ENCODE measurements at places on chromosomes 12 and 14. TPM values are rescaled to one million over a fixed set of nuclear protein-coding genes. Genes with fewer than 3 reads are reported as not detected.

GRIN2B gene
- not detected for total RNA-seq

DNA sequence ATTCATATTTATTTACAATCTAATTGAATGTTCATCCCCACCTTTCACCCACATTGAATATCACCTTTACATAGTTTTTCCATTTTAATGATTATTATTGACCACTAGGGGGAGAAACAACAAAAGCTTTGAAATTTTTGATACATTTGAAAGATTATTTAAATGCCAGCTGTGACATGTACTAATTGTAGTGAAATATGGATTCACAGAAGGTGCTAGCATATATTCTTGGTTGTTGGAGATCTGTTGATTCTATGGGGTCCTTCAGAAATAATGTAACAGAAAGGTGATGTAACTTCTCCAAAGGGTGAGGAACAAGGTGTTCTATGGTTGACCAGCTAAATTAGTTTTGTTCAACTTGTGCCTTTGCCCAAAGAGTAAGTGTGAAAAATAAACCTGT is 22.4 kb upstream of the GPR33 start:
- DNase-seq = no peak

GRCh38 chr14:89767861-89768268 is 186.7 kb downstream of the EFCAB11 start:
- peak; percentile 28 for DNase-seq

ITPR2 gene
- total RNA-seq = 74.5 TPM

TMEM63C gene
- total RNA-seq = 0.15 TPM

DNA sequence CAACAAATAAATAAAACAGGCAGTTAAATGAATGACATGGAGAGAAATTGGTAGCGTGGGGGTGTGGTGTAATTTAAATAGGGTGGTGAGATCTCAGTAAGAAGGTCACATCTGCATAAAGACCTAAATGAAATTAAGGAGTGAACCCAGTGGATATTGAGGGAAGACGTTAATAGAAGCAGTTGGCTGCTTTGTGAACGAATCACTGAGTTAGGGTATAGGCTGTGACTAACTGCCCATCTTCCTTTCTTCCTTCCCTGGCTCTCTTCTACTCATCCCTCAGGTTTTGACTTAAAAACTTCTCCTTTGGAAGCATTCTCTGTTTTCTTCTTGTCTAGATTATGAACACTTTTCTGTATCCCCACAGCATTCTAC is 64.7 kb downstream of the BTG1 start:
- no peak for DNase-seq

ACTR10 gene
- total RNA-seq = 36.5 TPM

RAD51AP1 gene
- total RNA-seq = 5.9 TPM

DNA sequence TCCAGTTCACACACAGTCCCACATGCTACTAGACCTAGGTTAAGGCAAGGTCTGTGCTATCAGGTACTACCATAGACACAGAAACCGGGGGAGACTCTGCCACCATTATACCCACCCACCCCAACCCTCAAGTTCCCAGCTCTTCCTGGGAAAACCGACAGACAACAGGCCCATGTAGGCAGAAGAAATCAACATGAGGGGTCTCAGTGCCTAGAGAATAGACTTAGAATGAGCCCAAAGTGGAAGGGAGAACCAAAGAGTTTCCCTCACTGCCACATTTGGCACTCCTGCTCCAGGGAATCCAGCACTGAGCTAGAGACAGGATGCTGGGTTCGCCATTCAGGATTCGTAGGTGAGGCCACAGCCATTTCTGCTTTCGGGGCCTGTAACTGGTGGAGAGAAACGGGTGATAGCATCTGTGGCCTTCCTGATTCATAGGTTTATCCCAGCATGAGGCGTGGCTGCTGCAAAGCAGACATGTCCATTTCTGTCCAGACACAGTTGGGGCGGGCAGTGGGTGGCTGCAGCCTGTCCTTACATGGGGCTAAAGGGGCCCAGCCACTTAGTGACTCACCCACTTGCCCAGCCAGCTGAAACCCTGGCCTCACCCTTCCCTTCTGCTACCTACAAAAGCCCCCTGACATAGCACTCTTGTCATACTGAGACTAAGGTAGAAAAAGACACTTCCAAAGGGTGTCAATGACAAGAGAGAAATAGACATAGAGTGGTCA is 69.4 kb downstream of the IRF2BPL start:
- DNase-seq = no peak
